ENCODE measurements at places on chromosomes 4 and X.

GRCh38 chr4:119041396-119041795, 94.2 kb upstream of the MYOZ2 start:
- no peak for DNase-seq

GRCh38 chr4:53608649-53609048, 17.4 kb upstream of the LNX1 start:
- DNase-seq = no peak

DNA sequence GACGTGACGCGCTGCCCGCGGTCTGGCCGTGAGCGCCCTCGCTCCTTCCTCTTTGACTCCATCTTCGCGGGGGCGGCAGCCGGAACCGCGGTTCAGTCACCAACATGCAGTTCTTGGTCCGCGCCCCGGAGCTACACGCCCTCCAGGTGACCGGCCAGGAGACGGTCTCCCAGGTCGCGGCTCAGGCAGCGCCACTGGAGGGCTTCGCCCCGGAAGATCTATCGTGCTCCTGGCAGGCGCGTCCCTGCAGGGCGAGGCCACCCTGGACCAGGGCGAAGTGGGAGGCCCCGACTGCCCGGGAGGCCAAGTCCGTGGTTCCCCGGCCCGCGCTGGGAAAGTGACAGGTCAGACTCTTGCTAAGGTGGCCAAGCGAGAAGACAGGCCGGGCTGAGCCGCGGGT, 2.9 kb downstream of the TRIML2 start:
- no peak for DNase-seq

- no peak for DNase-seq
These were observed 27.9 kb downstream of the FGF13 start for GRCh38 chrX:138683600-138683999.

DNA sequence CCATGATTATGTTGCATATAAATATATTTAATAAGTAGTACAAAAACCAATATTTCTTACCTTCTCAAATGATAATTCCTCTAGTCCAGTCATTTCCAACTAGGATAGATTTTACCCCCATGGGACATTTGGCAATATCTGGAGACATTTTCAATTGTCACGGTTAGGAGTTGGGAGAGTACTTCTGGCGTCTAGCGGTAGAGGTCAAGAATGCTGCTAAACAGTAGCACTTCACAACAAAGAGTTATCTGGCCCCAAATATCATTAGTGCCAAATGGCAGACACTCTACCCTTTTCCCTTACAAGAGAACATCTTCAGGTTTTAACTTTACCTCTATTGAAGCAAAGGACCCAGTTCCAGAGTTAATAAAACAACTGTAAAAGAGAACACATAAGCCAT, 168.1 kb downstream of the FAT4 start:
- DNase-seq = no peak

DNA sequence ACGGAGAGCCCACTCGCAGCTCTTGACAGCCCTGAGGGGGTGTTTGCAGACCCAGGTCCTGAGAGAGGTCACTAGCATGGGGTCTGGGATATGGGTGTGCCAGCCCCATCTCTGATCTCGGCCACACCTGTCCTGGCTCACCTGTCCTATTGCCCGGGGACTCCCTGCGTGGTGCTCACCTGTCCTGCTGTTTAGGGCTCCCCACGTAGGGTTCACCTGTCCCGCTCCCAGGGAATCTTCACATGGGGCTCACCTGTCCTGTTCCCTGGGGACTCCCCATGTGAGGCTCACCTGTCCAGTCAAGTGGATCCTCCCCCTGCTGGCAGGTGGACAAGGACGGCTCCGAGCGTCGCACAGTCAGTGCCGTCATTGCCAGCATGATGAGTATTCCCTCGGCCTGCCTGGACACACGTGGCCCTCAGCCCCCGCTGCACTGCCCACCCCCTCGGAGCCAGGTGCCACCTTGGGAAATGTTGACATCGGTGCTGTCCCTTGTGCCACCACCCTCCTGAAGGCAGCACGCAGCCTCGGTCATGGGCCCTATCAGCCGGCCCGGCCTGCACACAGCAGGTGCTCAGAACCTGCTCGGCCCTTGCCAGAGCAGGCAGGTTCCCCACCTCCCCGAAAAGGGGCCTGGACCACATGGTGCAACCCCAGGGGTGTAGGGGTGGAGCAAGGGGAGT, 6.3 kb downstream of the SLC49A3 start:
- DNase-seq = no peak

- DNase-seq = no peak
These were observed 35.8 kb downstream of the APLN start for GRCh38 chrX:129618997-129619396.
